Stimulated activated CD8-positive, alpha-beta memory T cell treated with anti-CD3 and anti-CD28 coated beads, Interleukin-4, amount 100 ng/mL, for 4 hours (primary cell): ENCODE measurements at places on chromosomes 12 and 14.

- no peak for DNase-seq
Measured at GRCh38 chr14:96221109-96221650, 16.5 kb downstream of the BDKRB2 start.

DNA sequence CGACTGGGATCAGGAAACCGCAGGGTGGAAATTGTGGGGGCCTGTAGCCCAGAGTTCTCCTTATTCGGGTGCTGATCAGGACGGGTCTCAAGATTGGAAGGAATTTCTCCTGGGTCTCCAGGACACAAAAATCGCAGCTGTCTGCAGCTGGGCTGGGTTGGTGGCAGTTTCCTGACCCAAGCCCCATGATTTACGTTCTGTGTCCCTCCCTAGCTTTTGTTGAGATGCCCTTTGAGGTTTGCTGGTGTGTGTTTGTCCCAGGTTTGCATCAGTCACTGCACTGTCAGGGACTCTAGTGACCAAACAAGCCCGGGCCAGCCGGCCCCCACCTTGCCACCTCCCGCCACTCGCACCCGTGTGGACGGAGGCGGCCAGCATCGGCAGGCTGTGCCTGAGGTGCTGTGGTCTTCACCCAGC, 89.5 kb downstream of the FBXL14 start:
- DNase-seq, result no peak

- no peak for DNase-seq
Measured at GRCh38 chr12:108495823-108496579, 19.1 kb upstream of the FICD start.

DNA sequence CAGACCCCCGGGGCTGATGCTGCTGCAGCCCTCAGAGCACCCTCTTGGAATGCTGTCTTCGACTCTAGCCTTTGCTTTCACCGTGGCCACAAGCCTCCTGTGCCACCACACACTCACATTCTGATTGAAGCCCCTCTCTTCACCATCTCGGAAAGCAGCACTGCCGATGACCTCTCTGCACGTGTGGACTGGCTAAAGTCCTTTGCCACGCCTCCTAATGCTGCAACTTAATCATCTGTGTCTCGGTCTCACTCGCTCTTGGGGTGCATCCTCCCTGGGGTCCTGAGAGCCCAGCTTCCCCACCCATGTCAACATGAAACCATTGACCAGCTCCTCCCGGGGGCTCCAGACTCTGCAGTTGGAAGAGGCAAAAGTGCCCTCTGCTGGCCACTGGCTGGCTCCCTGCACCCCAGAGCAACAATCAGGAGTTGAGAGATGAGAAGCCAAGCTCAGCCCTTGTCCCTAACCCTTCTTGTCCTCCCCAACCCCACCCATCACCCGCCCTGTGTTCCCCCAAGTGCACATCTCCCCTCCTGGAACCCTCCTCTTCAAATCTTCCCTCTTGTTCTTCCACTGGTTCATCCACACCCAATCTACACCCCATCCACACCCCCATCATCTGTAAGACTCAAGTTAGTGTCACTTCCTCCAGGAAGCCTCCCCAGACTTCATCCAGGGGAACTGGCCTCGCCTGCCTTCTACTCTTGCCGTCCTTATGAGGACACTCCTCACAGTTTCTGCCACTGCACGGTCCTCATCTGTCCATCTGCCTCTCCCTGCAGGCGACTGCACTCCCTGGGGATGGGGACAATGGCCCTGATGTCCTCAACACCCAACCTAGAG, 23.6 kb upstream of the FAM181A start:
- no peak for DNase-seq

GRCh38 chr14:77324816-77325745, 4.2 kb downstream of the GSTZ1 start:
- no peak for DNase-seq
